Renal cortical epithelial cell (primary cell): ENCODE measurements at places on chromosomes 13 and 19. TPM values are rescaled to one million over a fixed set of nuclear protein-coding genes. Genes with fewer than 3 reads are reported as not detected.

The IGFL2 gene
- total RNA-seq = not detected in 2 replicates

The NDUFA13 gene
- 147 and 201 TPM in 2 replicates for total RNA-seq

The PLEKHJ1 gene
- total RNA-seq = 68.1 and 121 TPM in 2 replicates

The STOML3 gene
- not detected in 2 replicates for total RNA-seq

The DCLK1 gene
- total RNA-seq = 12.0 and 12.2 TPM in 2 replicates

The PSG2 gene
- not detected in 2 replicates for total RNA-seq

The CEACAM3 gene
- not detected in 2 replicates for total RNA-seq

The CABP5 gene
- not detected in 2 replicates for total RNA-seq

The PLK5 gene
- total RNA-seq = not detected in 2 replicates

GRCh38 chr13:64371045-64371444 lies 2859.1 kb downstream of the PCDH9 start:
- DNase-seq = peak; percentile 19

- DNase-seq = no peak
Observed at GRCh38 chr13:49214917-49215376, 5.2 kb upstream of the MLNR start.

DNA sequence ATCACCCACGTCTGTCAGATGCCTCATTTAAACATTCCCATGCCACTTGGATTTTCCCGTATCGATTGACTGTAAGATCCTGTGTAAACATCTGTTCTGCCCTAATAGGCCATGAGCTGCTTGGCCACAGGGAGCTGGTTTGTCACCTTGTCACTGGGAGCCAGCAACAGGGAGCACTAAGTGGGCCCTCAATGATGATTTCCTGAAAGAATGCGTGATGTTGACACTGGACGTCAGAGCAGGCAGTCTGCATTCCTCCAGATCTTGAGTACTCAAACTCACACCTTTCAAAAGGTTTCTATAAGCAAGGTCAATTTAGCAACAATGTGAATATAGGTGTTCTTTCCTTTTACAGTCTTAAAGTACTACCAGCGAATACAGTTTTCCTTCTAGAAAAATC lies 78.8 kb downstream of the TUBGCP3 start:
- DNase-seq = no peak

DNA sequence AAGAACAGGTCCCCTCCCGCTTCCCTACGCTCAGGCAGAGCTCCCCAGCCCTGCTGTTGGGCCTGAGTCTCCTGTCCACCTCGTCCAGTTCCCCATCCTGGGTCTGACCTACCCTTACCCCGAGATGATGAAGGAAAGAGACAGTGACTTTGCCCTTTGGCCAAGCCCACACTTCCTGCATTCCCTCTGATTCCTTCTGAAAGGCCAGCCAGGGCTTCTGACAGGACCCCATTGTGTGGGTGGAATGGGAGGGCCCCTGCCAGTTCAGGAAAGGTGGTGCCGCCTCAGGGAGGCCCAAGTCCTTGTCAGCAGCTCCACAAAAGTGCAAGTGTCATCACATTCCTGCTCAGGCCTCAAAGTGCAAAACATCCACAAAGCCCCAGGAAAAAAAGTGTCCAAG lies 177.8 kb downstream of the PAN3 start:
- no peak for DNase-seq

- no peak for DNase-seq
Observed at GRCh38 chr13:98364647-98365046, 187.6 kb upstream of the RNF113B start.

GRCh38 chr13:93709506-93710244 lies 483.1 kb downstream of the GPC6 start:
- no peak for DNase-seq

- no peak for DNase-seq
Observed at GRCh38 chr13:52842441-52842840, 6.0 kb downstream of the PCDH8 start.

- DNase-seq = peak; percentile 2
Observed at GRCh38 chr13:57558051-57558467, 73.5 kb upstream of the PCDH17 start.

DNA sequence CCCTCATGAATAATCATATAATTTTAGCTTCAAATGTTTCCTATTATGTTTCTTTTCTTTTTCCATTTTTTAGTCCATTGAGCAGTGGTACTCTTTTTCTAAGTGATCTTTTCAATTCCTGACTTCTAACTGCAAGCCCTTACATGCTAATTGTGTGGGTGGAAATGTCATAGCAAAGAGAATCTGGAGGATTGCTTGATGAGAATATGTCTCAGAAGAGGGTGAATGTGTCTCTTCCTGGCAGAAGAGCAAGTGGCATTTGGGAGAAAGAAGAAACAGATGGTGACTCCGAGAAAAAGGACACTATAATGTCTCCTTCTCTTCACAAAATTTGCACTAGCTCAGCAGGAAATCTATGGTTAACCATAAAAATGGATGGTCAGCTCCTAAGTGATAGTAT lies 2320.0 kb downstream of the PCDH9 start:
- DNase-seq = no peak

DNA sequence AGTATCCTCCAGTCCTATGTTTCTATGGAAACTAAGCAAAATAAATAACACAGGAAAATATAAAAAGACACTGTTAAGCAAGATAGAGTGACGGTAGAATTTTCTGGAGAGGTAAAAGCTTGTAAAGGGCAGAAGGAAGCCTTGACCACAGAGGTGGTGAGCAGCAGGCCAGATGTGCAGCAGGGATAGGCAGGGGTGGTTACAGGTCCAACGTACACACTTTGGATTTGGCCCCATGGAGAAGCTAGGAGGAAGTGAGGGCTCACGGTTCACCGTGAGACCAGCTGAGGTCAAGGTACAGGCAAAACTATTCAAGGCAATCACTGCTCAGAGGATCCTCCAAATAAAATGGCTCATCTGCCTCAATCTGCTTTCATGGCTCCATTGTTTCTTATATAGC lies 242.8 kb downstream of the B3GLCT start:
- DNase-seq = no peak

DNA sequence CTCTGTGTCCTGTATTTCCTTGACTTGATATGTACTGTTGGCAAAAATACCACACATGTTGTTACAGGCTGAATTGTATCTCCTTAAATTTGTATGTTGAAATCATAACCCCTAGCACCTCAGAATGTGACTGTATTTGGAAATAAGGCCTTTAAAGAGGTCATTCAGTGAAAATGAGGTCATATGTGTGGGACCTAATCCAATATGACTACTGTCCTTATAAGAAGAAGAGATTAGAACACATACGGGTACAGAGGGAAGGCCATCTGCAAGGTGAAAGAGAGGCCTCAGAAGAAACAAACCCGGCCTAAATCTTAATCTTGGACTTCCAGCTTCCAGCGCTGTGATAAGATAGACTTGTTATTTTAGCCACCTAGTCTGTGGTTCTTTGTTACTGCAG lies 202.5 kb downstream of the NUFIP1 start:
- DNase-seq = no peak

- no peak for DNase-seq
Observed at GRCh38 chr19:41076286-41076685, 12.0 kb upstream of the CYP2A13 start.

DNA sequence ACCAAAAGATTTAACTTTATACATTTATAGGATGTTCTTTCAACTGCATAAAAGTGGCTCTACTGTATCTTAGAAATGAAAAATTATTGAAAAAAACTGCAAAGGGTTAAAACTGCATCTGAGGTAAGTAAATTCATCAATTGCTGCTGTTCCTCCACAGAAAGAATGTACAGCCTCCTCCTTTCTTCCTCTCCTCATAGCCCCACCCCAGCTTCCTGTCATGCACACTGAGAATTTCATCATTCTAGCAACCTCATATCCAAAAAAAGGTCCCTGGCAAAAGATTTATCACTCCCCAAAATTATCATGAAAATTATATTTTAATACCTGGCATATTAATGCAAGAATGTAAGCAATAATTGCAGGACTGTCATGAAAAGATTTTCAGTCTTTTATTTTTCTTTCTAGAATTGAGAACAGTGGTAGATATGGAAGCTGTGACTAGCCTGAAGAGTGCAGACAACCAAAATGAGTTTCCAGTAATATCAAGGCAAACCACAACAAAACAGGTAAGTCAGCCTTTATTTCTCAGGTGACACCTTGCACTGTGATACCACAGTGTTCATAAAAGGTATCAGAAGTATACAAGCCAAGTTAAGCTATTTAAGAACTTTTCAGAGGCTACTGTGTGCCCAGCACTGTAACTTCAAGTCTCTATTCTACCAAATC lies 110.8 kb downstream of the SUCLA2 start:
- DNase-seq = no peak

DNA sequence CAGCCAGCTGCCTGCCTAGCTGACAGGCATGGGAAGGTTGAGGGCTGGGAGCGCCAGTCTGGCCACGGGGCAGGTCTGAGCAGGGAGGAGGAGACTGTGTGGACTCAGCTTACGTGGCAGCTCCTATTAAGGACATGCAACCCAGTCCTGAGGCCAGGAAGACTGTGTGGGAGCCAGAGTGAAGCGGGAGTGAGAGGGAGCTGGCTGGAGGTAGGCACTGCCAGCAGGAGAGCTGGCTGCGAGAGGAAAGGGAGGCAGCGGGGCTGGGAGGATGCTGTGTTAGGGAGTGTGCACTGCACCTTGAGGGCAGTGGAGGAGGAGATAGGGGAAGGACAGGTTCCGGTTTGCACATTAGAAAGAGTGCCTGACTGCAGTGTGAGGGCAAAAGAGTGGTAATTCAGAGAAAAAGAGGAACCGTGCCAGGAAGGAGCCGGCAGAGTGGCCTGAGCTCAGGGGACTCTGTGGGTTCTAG lies 99.2 kb downstream of the SLC7A1 start:
- peak; percentile 42 for DNase-seq

DNA sequence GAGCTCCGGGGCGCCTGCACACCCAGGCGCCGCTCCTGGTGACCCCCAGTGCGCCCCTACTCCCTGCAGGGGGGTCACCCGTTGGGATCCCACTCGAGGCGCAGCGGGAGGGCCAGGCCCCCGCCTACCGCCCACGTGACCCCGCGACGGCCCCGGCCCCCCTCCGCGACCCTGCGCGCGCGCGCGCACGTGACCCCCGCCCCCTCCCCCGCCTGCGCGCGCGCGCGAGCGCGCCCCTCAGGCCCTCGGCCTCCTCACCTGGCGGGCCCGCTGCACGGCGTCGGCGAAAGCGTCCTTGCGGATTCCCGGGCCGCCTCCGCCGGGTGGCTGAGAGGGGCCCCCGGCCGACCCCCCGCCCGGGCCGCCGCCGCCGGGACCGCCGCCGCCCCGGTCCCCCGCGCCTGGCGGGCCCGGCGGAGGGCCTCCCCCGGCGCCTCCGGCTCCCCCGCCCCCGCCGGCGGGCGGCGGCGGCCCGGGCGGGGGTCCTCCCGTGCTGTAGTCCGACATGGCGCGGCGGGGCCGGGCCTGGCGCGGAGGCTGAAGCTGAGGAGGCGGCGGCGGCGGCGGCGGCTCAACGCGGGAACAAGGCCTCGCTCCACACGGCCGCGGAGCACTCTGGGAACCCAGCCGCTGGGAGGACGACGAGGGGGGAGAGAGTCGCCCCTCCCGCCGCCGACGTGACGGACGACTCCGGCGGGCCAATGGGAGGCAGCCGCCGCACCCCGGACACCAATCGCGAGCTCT lies at the start of gene KHSRP:
Gene KHSRP, minus strand, starts transcription at position 617 of the 744 bp plus-strand sequence. Its CDS starts 110 bp downstream, at position 507.
- DNase-seq = no peak

- peak; percentile 24 for DNase-seq
Observed at GRCh38 chr13:95677564-95678266, 776 bp downstream of the DNAJC3 start.

DNA sequence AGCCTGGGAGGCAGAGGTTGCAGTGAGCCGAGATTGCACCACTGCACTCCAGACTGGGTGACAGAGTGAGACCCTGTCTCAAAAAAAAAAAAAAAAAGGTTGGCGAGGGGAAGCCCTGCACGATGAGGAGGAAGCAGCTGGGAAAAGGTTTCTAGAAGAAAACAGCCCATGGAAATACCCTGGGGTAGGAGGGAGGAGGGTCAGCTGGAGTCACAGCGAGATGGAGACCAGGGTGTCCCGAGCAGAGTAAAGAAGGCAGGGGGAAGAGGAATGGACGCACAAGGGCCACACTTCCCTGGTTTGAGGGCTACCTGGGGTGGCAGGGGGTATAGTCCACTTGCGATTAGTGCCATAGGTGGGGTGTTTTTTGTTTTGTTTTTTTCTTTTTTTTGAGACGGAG lies 6.4 kb downstream of the KANK3 start:
- DNase-seq = no peak

- DNase-seq = no peak
Observed at GRCh38 chr19:48342414-48342738, 17.0 kb downstream of the EMP3 start.

GRCh38 chr13:99859178-99860177 lies 112.1 kb downstream of the ZIC5 start:
- DNase-seq = no peak

DNA sequence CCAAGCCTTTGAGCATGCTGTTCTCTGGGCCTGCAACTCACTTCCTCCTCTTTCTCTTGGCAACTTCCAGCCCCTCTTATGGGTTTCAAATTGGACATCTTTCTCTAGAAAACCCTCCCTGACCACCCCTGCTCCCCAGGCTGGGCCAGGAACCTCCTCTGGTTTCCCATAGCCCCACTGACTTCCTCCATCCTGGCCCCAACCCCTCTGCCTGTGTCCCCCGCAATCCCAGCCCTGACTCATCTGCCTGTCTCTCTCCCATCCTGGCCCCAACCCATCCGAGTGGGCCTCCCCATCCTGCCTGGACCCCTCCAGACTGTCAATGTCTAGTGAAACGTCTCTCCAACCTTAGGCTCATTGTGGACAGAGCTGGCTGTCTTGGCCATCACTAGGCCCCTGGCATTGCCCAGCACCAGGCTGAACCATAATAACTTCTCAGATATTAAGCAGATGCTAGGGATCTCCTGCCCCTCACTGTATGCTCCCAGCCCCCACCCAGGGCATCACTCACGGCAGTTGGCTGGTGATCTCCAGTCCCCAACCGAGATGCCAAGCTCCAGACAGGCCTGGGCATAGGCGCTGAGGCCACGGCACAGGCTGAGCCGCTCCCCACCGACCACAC lies 16.8 kb downstream of the FCGBP start:
- no peak for DNase-seq

GRCh38 chr13:43411211-43411610 lies 375.6 kb downstream of the ENOX1 start:
- DNase-seq = no peak

- no peak for DNase-seq
Observed at GRCh38 chr13:106449096-106449495, 86.4 kb downstream of the EFNB2 start.

DNA sequence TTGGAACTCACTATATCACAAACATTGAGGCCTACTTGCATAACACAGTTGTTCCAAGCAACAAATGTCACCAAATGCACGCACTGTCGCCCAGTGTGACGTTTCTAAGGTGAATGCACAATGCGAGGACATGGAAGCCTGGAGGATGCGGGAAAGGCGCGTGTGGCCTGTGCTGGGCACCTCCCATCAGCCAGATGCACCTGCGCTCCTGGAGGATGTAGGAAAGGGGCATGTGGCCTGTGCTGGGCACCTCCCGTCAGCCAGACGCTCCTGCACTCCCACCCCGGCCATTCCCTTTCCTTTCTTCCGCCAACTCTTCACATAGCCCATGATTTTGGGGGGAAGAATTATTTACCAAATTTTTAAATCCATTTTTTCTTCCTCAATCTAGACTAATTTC lies 202.4 kb upstream of the SOX1 start:
- no peak for DNase-seq

GRCh38 chr13:34507630-34508029 lies 434.4 kb upstream of the NBEA start:
- DNase-seq = no peak

- no peak for DNase-seq
Observed at GRCh38 chr13:104975272-104975671, 1560.2 kb downstream of the EFNB2 start.
